Lung (tissue), 17 donors: ENCODE measurements at places on chromosomes 7 and 10. TPM values are rescaled to one million over a fixed set of nuclear protein-coding genes. Genes with fewer than 3 reads are reported as not detected.

Gene SVOPL
- not detected for total RNA-seq

Gene THSD7A
- total RNA-seq = 8.2 TPM

Gene HOXA1
- total RNA-seq = 0.37 TPM

Gene MKI67
- 8.6 TPM for total RNA-seq

Gene RET
- total RNA-seq = 1.3 TPM

Gene DNTT
- not detected for total RNA-seq

Gene ZNF25
- total RNA-seq = 8.0 TPM

Gene C10orf53
- 0.09 TPM for total RNA-seq

Gene UCN3
- 0.28 TPM for total RNA-seq

Gene SHLD2
- 26.2 TPM for total RNA-seq

Gene SUN3
- total RNA-seq = not detected

Gene PRSS37
- total RNA-seq = not detected

Gene HTR7
- total RNA-seq = 0.18 TPM

DNA sequence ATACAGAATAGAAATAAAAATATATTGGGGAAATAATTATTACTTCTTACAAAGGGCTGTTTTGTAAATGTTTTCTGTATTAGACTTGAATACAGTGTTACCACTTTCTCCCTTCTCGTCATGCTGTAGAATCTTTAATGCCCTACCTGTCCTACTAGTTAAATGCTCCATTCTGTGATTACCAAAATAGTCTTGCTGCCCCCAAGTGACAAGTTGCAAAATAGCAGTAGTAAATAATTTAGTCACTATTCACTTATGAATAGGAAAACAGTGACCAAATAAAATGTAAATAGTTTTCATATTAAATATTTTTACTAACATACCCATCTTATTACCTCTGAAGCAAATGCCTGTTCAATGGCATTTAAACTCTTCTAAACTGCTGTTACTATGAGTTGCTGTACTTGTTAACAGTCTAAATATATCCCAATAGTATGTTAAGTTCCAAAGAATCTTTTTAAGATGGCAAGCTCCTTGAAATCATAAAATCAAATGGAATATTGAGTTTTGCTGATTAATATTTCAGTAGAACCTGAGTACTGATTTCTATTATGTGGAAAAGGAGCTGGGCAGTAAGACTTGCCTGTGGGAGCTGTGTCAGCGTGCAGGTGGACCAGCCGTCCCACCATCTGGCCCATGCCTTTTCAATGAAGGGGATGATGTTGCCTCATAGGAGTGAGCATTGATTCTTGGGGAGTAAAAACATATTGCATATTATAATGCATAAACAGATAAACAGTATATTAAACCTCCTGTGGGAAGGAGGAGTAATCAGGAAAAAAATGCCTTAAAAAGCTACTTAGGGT lies 18.1 kb upstream of the OIT3 start:
- H3K4me3 ChIP-seq = no peak overlapping the region
- peak; percentile 25 for DNase-seq
- no peak overlapping the region for H3K27ac ChIP-seq
- H3K36me3 ChIP-seq = peaks cover 2% of the 10 kb centered on the region

DNA sequence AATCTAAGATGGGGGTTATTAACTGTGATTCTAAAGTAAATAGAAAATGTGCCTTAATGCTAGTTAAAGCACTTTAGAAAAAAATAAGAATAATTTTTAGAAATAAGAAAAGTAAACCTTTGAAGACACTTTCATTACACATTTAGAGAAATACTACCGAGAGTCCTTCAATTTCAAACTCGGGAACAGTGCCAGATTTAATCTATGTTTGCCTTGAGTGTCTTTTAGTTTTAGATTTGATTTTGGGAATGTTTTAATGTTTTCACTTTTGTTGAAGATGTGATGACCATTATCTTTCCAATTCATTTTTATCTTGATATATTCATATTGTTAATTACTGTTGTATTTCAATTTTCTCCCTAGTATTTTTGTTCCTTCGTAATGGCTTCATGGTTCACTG lies 592.7 kb upstream of the MGMT start:
- H3K4me1 ChIP-seq = peaks cover 32% of the 10 kb centered on the region
- H3K36me3 ChIP-seq = no peaks in the 10 kb centered on the region
- no peak overlapping the region for H3K4me3 ChIP-seq
- H3K27ac ChIP-seq = no peak overlapping the region
- no peak for DNase-seq
- no peaks in the 10 kb centered on the region for H3K27me3 ChIP-seq

DNA sequence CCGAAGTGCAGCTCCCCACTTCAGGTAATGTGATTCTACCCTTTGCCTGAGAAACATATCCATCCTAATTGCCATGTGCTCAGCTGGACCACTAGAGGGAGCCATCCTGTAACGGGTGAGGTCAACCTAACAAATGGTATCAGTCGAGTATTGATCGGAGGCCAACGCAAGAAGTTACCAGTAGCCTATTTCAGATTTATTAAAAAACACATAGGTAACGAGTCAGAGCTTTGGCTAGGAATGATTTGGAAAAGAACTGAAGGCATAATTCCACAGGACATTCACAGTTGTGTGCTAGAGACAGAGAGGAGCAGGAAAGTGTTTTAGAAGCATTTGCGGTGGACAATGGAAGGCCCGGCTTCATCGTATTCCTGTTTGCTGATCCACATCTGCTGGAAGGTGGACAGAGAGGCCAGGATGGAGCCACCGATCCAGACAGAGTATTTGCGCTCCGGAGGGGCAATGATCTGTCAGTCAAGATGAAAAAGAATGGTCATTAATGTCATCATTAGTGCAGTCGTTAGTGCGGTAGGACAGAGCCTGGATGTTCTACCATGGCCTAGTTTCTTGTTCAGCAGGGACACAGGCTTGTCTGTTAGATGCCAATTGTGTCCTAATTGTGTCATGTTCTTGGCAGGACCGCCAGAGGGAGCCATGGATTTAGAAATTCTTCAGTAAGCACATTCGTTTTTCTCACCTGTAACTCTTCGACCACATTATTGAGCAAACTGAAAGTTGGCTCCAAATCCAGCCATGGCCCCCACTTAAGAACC lies 17.5 kb downstream of the ACTA2 start:
- H3K4me3 ChIP-seq = no peak overlapping the region
- DNase-seq = peak; percentile 92
- peaks cover 8% of the 10 kb centered on the region for H3K4me1 ChIP-seq
- no peaks in the 10 kb centered on the region for H3K27me3 ChIP-seq

- DNase-seq = peak; percentile 41
- no peak overlapping the region for H3K4me3 ChIP-seq
- peaks cover 2% of the 10 kb centered on the region for H3K4me1 ChIP-seq
- no peaks in the 10 kb centered on the region for H3K36me3 ChIP-seq
These were observed 15.2 kb upstream of the PPP2R2D start for GRCh38 chr10:131885391-131886165.

DNA sequence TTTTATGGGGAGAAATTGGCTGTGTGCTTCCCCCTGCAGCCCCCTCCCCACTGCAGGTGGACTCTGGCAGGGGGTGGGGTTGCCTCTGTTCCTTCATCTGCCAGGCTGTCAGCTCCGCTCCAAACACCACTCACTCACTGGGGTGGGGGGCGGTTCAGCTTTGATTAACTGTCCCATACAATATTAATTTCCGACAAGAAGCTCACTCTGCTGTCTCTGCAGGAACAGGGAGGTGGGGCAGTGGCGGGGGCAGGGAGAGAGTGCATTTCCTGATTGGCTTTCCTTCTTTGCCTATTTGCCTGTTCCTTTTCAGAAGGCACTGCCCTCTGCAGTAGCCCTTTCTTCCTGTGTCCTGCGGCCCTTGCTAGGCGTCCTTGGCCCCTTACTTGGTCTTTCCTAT lies 500.8 kb downstream of the PLXNA4 start:
- H3K27me3 ChIP-seq = peaks cover 3% of the 10 kb centered on the region
- H3K4me1 ChIP-seq = peaks cover 3% of the 10 kb centered on the region
- H3K36me3 ChIP-seq = no peaks in the 10 kb centered on the region
- no peak for DNase-seq
- H3K27ac ChIP-seq = no peak overlapping the region

- H3K4me3 ChIP-seq = no peak overlapping the region
- DNase-seq = no peak
- no peaks in the 10 kb centered on the region for H3K4me1 ChIP-seq
- no peaks in the 10 kb centered on the region for H3K27me3 ChIP-seq
These were observed 53.0 kb downstream of the HDAC9 start for GRCh38 chr7:18548534-18548933.

- peaks cover 17% of the 10 kb centered on the region for H3K27me3 ChIP-seq
- H3K27ac ChIP-seq = no peak overlapping the region
- no peak overlapping the region for H3K4me3 ChIP-seq
- DNase-seq = no peak
These were observed 133.0 kb upstream of the PRKCQ start for GRCh38 chr10:6713120-6713519.

- no peak overlapping the region for H3K4me3 ChIP-seq
- H3K27me3 ChIP-seq = no peaks in the 10 kb centered on the region
- H3K4me1 ChIP-seq = no peaks in the 10 kb centered on the region
- no peak overlapping the region for H3K27ac ChIP-seq
- no peaks in the 10 kb centered on the region for H3K36me3 ChIP-seq
These were observed 122.6 kb downstream of the LRRC4 start for GRCh38 chr7:127908430-127909258.

- H3K36me3 ChIP-seq = no peaks in the 10 kb centered on the region
- no peaks in the 10 kb centered on the region for H3K4me1 ChIP-seq
- H3K4me3 ChIP-seq = no peak overlapping the region
- no peak overlapping the region for H3K27ac ChIP-seq
These were observed 11.5 kb upstream of the MICU1 start for GRCh38 chr10:72637398-72637857.

GRCh38 chr7:91263384-91264045 lies 718 bp upstream of the FZD1 start:
- peak overlapping the region; percentile 49 for H3K4me3 ChIP-seq
- H3K27ac ChIP-seq = peak overlapping the region; percentile 72
- DNase-seq = peak; percentile 77
- H3K36me3 ChIP-seq = peaks cover 34% of the 10 kb centered on the region
- peaks cover 22% of the 10 kb centered on the region for H3K4me1 ChIP-seq

DNA sequence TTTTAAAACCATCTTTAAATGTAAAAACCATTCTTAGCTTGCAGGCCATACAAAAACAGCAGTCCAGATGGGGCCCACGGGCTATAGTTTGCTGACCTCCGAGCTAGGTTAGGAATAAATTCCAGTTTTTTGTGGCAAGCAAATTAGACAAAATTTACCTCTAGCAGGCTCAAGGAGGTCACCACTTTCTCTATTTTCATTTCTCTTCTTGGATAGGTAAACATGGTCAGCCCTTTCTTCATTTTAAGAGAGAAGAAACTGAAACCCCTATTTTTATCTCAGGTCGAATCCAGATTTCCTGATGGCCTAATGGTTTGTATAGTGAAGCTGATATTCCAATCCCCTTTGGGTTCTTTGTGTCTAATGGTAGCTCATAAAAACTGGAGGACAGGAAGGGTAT lies 10.7 kb downstream of the IKZF5 start:
- H3K36me3 ChIP-seq = peaks cover 28% of the 10 kb centered on the region
- H3K27ac ChIP-seq = no peak overlapping the region
- no peaks in the 10 kb centered on the region for H3K4me1 ChIP-seq
- DNase-seq = no peak
- H3K4me3 ChIP-seq = no peak overlapping the region
- H3K27me3 ChIP-seq = no peaks in the 10 kb centered on the region

DNA sequence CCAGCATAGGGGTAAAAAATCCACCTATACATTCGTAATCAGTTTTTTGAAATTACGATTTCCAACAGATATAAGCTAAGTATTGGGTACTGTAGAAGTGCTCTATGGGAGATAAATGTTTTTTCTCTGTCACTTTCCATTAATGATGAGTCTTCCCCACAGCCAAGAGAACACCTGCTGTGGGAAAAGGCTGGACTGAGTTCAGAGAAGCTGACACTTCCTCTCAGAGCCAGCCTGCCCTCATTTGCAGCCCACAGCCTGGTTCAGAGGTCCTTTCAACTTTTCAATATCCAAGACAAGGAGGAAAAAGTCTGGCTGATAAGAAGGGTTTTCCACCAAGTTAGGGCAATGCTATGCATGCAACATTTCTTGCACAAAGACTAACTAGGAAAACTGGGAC lies 64.5 kb upstream of the DNAJB12 start:
- H3K4me3 ChIP-seq = no peak overlapping the region
- H3K27me3 ChIP-seq = no peaks in the 10 kb centered on the region
- peaks cover 4% of the 10 kb centered on the region for H3K36me3 ChIP-seq
- no peak overlapping the region for H3K27ac ChIP-seq

DNA sequence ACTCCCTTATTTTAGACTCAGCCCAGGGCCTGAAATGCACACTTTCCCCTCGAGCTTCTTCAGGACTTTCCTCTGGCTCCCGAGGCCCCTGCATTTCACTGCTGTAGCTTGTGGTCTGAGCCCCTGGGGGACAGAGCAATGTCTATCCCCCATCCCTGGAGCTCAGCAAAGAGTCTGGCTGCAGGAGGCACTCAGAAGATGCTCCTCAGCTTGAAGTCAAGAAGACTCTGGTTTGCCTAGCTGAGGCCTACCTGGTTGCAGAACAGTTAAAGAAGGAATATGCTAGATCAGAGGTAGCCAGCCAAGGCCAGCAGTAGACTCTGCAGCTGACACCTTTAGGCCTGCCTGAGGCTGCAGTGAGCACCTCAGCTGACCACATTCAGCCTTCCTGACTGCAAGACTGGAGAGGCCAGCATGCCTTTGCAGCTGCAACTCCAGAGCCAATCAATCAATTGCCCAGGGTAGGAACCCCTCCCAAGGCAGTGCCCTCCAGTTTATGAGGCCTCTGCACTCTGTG lies 36.9 kb upstream of the IKZF1 start:
- H3K4me3 ChIP-seq = no peak overlapping the region
- H3K27ac ChIP-seq = peak overlapping the region; percentile 5
- H3K27me3 ChIP-seq = no peaks in the 10 kb centered on the region
- H3K36me3 ChIP-seq = no peaks in the 10 kb centered on the region
- no peaks in the 10 kb centered on the region for H3K4me1 ChIP-seq

- H3K4me3 ChIP-seq = no peak overlapping the region
- H3K27me3 ChIP-seq = peaks cover 22% of the 10 kb centered on the region
These were observed 133.2 kb downstream of the DNAJB6 start for GRCh38 chr7:157470017-157470322.

- H3K36me3 ChIP-seq = no peaks in the 10 kb centered on the region
- no peak for DNase-seq
- no peak overlapping the region for H3K4me3 ChIP-seq
- no peaks in the 10 kb centered on the region for H3K4me1 ChIP-seq
- H3K27me3 ChIP-seq = no peaks in the 10 kb centered on the region
- H3K27ac ChIP-seq = no peak overlapping the region
These were observed 79.0 kb upstream of the ODAD2 start for GRCh38 chr10:28077889-28078288.

DNA sequence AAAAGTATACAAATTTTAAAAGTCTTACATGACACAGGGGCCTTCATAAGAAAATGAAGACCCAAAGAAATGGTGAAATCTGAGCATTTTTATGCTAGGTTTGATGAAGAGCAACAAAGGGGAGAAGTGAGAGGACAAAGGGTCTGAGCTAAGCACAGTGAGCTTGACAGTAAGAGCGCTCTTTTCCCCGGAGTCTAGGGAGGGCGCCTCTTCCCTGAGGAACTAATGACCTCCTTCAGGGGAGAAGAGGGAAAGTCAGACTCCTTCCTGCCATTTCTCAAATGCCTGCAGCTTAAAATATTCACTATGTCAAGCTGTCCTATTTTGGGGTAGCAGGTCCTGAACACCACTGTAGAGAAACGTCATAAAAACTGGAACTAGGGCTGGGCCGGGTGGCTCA lies 18.1 kb upstream of the PAXIP1 start:
- no peak overlapping the region for H3K4me3 ChIP-seq
- no peaks in the 10 kb centered on the region for H3K36me3 ChIP-seq
- no peak overlapping the region for H3K27ac ChIP-seq
- no peaks in the 10 kb centered on the region for H3K4me1 ChIP-seq
